Left renal cortex interstitium (tissue), 4 donors: ENCODE measurements at places on chromosomes 11 and 22.
A peak's percentile ranks its signal among the peaks of the same experiment; 100 is the strongest.

GRCh38 chr11:114147375-114148012 is 88.0 kb downstream of the ZBTB16 start:
- no peak for DNase-seq

- DNase-seq = no peak
Observed at GRCh38 chr11:27174021-27174420, 133.4 kb downstream of the BBOX1 start.

GRCh38 chr11:71436861-71437260 is 11.3 kb downstream of the DHCR7 start:
- no peak for DNase-seq

DNA sequence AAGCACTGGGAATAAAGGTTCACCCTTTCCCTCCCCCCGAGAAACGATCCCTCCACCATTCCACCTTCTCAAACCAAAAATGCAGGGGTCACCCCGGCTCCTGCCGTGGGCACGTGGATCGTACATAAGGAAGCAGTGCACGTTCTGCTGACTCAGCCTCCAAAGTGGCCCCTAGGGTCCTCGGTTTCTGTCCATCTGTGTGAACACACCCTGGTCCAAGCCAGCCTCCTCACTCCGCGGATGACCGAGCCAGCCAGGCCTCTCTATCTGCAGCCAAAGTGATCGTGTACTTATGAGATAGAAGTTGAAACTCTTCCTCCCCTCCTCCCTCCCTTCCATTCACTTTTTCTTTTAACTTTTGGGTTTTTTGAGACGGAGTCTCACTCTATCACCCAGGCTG is 16.2 kb downstream of the C11orf24 start:
- no peak for DNase-seq

GRCh38 chr11:74283580-74284180 is 27.8 kb downstream of the P4HA3 start:
- no peak for DNase-seq

GRCh38 chr11:68007498-68008380 is 2.4 kb upstream of the ALDH3B1 start:
- DNase-seq = no peak

DNA sequence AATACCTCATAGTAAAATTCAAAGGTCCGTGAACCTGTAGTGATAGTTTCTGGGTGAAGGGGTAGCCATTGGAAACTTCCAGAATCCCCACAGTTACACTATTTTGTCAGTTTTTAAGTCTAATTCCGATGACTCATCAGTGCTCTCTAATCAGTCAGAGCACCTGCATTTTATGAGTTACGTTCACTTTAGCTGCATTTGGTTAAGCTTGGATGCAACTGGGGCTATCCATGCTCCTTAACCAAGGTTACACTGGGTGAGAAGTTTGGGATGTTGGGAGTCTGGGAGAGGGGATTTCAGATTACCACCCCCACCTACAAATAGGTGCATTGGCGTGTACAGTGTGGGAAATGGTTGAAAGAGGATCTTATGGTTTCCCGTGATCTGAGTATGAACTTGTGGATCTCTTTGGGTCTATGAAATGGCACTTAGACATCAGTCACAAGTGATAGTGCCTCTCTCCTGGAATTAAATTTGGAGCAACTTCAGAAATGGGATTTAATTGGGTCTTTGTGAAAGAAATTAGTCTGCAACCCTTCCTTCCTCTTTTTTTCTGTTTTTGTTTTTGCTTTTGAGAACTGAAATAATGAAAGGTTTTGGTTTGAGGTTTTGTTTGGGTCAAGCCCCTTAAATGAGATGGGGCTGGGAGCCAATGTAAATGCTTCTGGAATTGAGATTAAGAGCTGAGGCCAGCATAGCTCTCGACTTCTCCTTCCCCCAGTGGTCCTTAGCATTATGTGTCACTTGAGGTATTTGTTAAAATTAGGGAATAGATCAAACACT is 31.5 kb downstream of the EHF start:
- no peak for DNase-seq

DNA sequence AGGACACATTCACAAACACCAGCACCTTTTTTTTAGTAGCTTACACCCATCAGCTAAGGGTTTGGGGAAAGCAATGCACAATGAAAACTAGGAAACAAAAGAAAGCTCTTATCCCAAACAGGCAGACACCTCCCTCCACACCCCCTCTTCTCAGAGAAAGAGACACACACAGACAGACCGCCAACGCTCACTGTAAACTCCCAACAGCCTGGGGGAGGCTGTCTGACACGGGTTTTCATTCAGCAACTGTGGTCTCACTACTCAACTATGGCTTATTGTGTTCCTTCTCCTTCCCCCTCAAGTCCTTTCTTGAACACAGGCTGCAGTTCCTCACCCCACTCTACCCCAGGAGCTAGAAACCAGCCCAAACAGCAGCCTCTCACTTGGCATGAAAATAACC is 123.4 kb downstream of the C11orf58 start:
- no peak for DNase-seq

DNA sequence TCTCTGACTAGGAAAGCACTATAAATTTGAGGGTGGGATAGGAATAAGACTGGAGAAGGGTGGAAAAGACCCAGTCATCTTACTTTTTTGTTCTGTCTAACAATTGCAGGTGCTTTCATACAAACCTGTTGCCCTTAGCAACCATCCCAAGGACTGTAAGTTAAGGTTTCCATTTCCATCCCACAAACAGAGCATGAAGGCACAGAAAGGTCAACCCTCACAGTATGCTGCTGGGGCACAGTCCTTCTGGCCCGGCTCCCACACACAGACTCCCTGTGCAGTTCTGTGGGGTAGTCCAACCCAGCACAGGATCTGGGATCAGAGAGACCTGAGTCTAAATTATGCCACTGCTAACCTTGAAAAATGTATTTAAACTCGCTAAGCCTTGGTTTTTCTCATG is 38.4 kb upstream of the ETS1 start:
- no peak for DNase-seq

DNA sequence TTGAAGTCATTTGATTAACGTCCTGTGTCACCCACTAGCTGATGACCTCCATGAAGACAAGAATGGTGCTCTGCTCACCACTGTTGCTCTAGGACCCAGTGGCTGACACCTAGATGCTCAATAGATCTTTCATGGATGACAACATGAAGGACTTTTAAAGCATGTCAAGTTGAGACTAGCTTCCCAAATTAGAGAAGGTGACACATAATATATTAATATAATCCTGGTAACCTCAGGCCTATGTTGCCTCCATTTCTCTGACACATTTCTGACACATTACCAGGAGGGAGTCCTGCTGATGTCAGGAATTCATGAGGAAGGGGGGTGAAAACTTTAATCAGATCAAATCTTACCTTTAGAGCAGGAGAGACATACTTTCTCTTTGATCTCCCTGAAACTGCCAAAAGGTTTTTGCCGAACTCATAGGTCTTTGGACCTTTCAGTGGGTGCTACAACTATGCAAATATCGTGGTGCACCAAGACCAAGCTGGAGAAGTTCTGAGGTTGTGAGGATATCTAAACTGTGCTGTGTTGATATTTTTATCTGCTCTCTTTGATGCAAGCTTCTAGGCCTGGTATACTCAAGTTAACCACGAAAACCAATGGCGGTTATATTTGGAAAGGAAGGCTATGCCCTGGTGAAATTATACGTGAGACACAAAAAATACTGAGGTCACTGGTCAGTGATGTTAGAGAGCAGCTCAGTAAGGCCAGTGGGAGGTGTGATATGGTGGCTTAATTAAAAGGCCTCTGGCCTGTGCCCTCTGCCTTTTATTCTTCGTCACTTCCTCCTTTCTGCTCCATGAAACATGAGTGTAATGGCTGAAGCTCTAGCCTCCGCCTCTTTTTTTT is 13.2 kb upstream of the AMPD3 start:
- DNase-seq = no peak

- peak; percentile 63 for DNase-seq
Observed at GRCh38 chr11:59106363-59107336, at the start of gene FAM111B. Gene FAM111B, plus strand, starts transcription at chr11:59107237. Its CDS starts 2,389 bp downstream, at chr11:59109626.

- no peak for DNase-seq
Observed at GRCh38 chr11:104422324-104422944, 258.5 kb upstream of the PDGFD start.
